ENCODE measurements at places on chromosomes 1 and 21. TPM values are rescaled to one million over a fixed set of nuclear protein-coding genes. Genes with fewer than 3 reads are reported as not detected.

DNA sequence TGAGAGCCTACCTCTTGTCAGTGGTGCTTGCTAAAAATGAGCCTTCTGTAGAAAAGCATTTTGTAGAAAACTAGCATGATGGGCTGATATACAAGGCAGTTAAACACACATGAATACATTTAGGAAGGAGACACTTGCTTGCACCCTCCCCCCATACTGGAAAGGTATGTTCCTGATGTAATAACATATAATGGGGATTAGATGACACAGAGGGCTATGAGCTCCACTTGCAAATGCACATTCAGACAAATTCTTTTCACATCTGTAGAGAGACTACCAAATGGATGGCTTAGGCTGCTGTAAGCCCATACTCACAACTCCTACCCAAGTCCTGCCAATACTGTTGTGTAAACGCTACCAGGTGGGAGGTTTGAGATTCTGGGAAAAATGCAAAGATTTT lies 634.0 kb downstream of the SMYD3 start:
- DNase-seq: no peak

DNA sequence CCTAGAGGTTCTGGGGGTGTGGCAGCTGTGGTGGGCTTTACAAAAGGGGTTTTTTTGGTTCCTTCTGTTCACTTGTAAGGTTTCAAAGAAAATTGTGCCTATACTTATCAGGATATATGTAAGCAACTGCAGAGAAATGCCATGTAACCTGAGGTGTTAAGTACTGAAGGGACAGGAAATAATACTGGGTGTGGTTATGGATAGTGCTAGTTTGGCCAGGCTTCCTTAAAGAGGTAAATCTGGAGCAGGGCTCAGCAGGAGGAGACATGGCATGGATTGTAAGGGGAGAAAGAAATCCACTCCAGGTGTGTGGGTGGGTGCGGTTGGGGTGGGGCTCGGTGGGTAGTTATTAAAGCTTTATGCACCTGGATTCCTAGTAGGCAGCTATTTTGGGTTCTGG lies 28.3 kb downstream of the KIRREL1 start:
- no peak for DNase-seq

DNA sequence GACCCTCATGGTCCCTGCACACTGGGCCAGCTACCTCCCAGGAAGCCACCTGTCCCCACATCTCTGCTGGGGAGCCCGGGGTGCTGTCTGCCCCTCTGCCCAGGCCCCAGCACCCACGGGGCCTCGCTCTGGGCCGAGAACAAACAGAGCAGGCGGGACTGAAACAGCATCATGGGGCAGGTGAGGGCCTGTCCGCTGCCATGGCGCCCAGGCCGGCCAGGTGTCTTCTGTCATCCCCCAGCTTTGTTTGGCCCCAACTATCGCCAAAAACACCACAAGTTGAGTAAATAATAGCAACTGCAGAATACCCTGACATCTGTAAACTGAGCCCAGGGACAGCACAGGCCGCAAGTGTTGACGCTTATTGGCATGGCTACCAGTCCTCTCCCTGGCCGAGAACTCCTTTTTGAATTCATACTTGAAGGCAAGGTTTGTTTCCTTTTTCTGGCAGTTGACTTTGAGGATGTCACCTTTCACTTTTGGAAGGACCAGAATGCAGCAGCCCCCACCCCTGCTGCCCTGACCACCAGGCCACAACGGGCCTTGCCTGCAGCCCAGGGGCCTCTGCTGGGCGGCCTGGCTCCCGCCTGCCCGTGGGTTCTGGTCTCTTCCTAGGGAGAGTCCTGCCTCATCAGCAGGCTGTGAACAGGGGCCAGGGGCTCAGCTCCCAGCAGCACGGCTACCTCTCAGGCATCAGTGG lies 152.7 kb downstream of the CASZ1 start:
- DNase-seq: no peak

GRCh38 chr1:52599236-52599635 lies 2.9 kb upstream of the GPX7 start:
- no peak for DNase-seq

GRCh38 chr1:205782627-205783432 lies 7.5 kb upstream of the RAB29 start:
- DNase-seq: no peak

DNA sequence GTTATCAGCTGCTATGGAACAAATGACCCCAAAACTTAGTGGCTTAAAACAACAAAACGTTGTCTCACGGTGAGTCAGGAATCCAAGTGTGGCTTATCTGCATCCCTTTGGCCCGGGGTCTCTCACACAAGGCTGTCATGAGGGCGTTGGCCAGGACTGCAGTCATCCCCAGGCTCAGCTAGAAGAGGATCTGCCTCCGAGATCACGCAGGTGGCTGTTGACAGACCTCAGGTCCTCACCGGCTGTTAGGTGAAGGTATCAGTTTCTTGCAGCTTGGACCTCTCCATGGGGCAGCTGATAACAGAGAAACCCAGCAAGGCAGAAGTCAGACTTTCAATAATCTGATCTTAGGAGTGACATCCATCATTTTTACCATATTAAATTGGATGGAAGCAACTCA lies 52.7 kb upstream of the SYT6 start:
- DNase-seq: no peak

GRCh38 chr1:36151845-36152203 lies 2.5 kb upstream of the TRAPPC3 start:
- DNase-seq: no peak

- no peak for DNase-seq
Measured at GRCh38 chr1:12717301-12717838, 1.5 kb downstream of the AADACL3 start.

Gene TOR1AIP2
- 48.4 TPM for polyA plus RNA-seq

Gene MCOLN3
- 0.05 TPM for polyA plus RNA-seq

Gene BEST4
- 0.07 TPM for polyA plus RNA-seq
